ENCODE measurements at places on chromosomes 7 and 10.
A peak's percentile ranks its signal among the peaks of the same experiment; 100 is the strongest.

DNA sequence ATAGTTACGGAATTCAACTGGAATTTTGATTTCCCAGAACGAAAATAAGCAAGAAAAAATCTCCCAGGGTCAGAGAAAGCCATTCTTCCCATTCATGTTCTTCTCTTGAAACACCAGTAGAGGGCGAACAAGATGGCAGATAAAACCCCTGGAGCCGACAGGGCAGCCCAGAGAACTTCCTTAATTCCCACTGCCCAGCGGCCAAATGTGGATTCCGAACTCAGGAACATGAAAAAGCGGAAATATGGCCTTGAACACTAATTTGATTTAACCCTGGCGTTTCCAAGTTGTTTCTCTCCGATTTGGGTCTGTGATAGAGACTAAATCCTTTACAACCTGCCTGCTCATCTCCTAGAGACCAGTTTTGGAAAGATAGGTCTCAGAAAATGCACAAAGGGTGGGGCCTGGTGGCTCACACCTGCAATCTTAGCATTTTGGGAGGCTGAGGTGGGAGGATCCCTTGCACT, 100.7 kb upstream of the WAC start:
- peak; percentile 32 for DNase-seq

DNA sequence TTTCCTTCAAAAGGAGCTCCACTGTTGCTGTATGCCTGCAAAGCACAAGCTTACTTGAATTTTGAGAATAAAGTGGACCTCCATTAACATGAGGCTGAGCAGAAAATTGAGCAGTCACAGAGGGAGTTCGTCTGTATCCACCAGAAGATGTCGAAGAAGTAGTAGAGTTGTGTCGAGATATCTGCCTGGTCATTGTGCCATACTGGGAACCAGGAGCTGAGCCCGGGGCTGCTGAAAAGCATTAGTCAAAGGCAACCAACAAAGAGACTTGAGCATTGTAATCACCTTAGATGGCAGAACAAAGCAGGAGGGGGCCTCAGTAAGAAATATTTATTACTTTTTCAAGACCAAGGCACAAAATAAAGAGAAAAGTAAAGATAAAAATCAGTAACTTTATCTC, 61.5 kb downstream of the PDSS1 start:
- no peak for DNase-seq

DNA sequence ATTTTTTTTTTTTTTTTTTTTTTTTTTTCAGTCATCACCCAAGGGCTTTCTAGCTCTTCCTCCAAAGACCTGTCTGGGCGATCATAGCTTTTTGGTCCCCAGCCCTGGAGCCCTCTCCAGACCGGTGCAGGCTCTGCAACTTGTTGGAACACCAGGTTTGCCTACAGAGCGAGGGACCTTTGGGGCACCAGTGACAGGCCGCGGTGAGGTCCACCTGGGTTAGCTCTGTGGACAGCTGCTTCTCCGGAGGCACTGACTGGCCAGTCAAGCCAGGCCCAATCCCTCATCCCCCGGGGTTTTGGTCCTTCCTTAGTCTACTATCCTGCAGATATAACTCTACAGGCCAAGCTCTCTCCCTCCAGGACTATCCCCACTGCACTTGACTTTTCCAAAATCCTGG, 86.8 kb upstream of the SMNDC1 start:
- DNase-seq = no peak

GRCh38 chr7:139698844-139699243, 79.0 kb downstream of the HIPK2 start:
- no peak for DNase-seq

DNA sequence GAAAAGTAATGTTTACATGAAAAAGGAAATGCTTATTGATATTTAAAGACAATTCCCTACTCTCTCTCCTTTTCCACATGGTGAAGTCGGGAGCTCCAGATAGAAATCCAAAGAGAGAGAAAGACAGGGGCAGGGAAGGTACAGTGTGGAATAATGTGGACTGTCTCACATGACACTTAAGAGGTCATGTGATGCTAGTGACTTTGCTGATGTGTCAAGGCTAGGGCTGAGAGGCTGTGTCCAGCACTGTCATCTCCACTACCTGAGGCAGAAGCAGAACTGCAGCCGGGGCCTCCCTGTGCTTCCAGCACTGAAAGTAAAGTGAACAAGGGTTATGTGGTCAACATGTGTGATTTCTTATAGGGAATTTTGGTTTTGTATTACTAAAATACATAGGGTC, 26.0 kb downstream of the NRG3 start:
- no peak for DNase-seq

- no peak for DNase-seq
Measured at GRCh38 chr7:150341263-150342120, at the start of gene RARRES2. Gene RARRES2, minus strand, starts transcription at chr7:150341629. Its CDS starts 1,020 bp downstream, at chr7:150340609.

GRCh38 chr7:44559485-44559884, 14.2 kb downstream of the DDX56 start:
- DNase-seq = no peak

GRCh38 chr10:17802976-17803375, 6.2 kb upstream of the MRC1 start:
- DNase-seq = no peak

- DNase-seq = no peak
Measured at GRCh38 chr7:69276011-69276729, 322.1 kb upstream of the AUTS2 start.

DNA sequence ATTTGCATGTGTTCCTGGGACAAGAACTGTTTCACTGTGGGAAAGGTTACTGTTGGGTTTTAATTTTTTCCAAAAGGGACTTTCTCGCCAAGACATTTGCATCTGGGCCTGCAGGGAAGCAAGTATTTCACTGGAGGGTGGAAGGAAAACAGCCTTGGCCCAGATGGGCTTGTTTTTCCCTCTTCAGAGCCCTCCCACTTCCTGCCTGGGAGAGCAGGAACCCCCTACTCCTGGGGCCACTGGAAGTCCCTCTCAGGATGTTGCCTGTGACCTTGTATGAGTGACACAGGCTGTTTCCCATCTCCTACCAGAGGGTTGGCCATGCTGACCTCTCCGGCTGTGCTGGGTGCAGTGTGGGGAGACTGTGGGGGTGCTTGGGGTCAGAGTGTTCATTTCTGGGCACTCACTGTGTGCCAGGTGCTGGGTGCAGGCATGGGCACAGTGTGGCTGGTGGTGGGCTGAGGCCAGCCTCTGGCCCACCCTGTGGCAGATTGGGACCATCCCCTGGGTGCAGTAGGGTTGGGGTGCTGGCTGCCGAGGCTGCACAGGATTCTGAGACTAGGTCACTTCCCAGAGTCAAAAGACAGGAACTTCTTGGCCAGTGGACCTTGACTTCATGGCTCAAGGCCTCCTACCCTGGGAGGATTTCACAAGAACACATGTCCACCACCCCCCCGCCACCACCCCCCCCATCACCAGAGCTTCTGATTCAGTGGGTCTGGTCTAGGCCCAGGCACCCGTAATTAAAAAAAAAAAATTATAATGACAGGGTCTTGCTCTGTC, 10.2 kb downstream of the TSPAN15 start:
- DNase-seq = no peak

- no peak for DNase-seq
Measured at GRCh38 chr7:131637859-131638258, 81.4 kb upstream of the PODXL start.

DNA sequence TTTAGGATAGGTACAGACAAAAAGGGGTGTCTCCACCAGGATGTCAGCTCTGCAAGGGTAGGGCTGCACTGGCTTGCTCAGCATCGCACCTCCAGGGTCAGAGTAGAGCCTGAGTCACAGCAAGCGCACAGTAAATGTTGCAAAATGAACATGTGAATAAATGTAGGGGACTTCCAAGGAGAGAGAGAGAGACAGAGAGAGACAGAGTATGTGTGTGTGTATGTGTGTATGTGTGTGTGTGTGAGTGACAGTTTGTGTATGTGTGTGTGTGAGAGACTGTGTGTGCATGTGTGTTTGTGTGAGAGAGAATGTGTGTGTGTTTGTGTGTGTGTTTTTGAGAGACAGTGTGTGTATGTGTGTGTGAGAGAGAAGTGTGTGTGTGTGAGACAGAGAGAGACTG, 163.3 kb downstream of the RPS24 start:
- peak; percentile 70 for DNase-seq

- DNase-seq = no peak
Measured at GRCh38 chr7:138919911-138920310, 61.3 kb downstream of the KIAA1549 start.

GRCh38 chr7:116354546-116355423, 144.4 kb downstream of the TES start:
- DNase-seq = peak; percentile 91

DNA sequence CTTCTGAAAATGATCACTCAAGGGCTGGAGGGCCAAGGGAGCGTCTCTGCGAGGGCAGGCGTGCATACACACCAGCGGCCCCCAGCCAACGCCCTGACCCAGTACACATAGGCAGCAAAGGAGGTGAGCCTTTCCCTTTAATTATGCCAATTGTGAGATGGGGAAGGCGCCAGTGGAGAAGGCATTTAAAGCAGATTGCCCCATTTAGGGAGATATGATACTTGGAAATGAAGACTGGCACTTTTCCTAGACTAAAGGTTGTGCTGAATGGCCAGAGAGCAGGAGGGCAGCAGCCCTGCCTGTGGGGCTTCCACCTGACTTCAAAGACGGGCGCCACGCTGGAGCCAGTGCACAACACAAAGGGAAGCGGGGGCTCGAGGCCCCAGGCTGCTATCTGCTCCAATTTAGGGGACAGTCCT, 24.1 kb downstream of the HIPK2 start:
- no peak for DNase-seq

GRCh38 chr10:57867241-57867640, 400.5 kb downstream of the IPMK start:
- no peak for DNase-seq

DNA sequence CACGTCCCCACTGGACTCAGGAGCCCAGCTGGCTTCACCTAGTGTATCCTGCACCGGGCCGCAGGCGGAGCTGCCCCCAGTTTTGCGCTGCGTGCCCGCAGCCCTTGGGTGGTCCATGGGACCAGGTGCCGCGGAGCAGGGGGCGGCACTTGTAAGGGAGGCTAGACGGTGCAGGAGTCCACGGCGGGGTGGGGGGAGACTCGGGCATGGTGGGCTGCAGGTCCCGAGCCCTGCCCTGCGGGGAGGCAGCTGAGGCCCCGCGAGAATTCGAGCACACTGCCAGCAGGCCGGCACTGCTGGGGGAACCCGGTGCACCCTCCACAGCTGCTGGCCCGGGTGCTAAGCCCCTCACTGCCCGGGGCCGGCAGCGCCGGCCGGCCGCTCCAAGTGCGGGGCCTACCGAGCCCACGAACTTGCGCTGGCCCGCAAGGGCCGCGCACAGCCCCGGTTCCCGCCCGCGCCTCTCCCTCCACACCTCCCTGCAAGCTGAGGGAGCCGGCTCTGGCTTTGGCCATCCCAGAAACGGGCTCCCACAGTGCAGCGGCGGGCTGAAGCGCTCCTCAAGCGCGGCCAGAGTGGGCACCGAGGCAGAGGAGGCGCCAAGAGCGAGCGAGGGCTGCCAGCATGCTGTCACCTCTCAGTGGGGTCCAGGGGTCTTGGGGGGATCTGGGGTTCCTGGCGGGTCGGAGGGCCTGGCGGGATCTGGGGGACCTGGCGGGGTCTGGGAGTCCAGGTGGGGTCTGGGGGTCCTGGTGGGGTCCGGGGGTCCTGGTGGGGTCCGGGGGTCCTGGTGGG, 81.4 kb downstream of the VIPR2 start:
- no peak for DNase-seq

DNA sequence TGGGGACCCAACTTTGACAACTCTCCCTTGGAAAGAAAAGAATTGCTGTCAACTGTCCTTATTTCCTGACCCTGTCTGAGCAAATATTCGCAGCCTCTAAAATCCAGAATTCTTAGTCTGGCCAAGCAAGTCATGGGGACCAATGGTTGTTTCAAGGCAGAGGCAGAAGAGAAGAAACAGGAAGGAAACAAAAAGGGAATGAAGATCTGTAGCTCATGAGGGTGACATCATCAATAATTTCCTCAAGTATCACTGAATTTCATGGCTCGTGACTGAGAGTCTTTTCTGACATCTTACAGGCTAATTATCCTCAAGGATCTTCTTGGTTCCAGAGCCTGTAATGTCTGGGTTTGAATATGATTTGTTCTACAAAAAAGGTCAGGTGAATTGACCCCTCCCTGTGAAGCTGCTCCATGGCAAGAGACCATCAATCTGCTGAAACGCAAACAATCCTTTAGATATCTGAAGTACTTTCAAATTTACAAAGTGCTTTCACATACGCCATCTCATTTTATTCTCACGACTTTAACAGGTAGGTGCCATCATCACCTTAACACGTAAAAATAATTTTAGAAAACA, 5.8 kb downstream of the CDK6 start:
- DNase-seq = no peak

DNA sequence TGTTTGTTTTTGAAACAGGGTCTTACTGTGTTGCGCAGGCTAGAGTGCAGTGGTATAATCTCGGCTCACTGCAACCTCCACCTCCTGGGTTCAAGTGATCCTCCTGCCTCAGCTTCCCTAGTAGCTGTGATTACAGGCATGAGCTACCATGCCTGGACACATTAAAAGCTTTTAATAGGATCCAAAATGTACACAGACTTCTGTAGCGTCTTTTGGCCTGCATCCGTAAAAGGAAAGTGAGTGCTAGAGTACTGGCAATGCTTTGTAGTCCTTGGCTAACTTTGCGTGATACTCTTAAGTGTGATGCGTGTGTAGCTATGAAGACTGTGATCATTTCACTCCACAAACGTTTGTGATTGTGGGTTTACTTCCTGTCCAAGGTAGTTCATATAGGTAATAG, 13.3 kb downstream of the ZRANB1 start:
- DNase-seq = no peak

GRCh38 chr7:118061386-118061785, 122.6 kb upstream of the LSM8 start:
- DNase-seq = no peak

GRCh38 chr7:72405418-72405817, 6.7 kb downstream of the CALN1 start:
- no peak for DNase-seq

DNA sequence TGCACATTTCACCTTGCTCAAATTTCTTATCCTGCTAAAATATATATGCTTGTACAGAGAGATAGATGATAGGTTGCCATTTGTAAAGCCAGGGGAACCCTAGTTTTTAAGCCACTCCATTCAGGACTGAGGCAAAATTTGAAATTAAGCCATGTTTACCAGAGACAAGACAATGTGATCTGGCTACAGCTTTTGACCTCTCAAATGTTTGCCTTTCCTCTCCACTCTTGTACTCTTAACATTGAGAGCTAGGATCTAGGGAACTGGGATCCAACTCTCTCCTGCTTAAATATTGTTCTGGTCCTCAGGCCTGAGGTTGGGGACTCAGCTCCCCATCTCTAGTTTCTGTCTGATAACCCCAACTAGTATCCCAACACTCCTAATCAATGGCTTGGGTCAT, 15.9 kb downstream of the HYAL4 start:
- DNase-seq = no peak

DNA sequence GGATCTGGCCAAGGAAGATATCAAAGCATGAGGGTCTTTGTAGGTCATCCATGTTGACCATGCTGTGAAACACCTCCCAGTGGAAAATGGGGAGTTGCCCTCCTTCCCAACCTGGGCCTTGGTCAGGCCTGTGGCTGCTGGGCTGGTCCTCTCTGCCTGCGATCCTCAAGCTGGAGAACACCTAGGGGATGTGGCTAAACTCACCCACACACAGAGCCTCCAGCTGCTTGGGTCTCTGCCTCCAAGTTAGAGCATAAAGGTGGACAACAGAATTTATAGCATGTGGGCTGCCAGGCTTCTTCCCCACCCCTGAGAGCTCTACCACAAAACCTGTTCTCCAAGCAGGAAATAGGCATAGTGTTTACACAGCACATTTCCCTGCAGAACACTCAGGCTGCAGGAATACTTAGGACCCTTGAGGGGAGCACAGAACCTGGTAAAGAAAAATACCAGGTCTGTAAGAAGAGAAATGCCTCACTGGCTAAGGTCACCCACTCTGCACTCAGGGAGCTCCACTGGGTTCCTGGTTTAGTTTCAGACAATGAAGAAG, at the start of gene SFTPA2:
Gene SFTPA2, minus strand, starts transcription at position 248 of the 550 bp plus-strand sequence. CDS start 924 bp downstream, outside the sequence.
- DNase-seq = no peak

Measured in foreskin fibroblast (primary cell).